ENCODE measurements at places on chromosomes 4 and X.

DNA sequence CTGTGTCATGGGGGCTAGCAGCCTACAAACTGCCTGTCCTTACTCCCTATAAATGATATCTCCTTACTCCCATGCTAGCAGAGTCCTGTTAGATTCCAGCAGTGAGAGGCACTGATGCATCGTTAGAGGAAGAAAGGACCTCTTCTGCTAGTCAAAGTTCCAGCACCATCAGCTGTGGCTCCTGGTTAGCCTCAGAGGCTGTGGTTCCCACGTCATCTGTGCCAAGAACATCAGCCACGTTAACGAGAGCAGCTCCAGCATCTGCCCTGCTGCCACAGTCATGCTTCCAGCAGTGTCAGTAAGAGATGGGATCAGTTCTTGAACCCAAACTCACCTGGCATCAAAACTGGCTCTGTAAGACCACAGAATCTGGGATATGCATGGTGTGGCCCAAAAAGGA, 88.5 kb downstream of the SLC2A9 start:
- no peak for DNase-seq

GRCh38 chr4:126906466-126906865, 726.3 kb upstream of the INTU start:
- no peak for DNase-seq

- no peak for DNase-seq
These were observed 17.1 kb downstream of the DDX3X start for GRCh38 chrX:41350976-41351569.

- DNase-seq: no peak
These were observed 151.1 kb downstream of the PJA1 start for GRCh38 chrX:69014200-69014599.

DNA sequence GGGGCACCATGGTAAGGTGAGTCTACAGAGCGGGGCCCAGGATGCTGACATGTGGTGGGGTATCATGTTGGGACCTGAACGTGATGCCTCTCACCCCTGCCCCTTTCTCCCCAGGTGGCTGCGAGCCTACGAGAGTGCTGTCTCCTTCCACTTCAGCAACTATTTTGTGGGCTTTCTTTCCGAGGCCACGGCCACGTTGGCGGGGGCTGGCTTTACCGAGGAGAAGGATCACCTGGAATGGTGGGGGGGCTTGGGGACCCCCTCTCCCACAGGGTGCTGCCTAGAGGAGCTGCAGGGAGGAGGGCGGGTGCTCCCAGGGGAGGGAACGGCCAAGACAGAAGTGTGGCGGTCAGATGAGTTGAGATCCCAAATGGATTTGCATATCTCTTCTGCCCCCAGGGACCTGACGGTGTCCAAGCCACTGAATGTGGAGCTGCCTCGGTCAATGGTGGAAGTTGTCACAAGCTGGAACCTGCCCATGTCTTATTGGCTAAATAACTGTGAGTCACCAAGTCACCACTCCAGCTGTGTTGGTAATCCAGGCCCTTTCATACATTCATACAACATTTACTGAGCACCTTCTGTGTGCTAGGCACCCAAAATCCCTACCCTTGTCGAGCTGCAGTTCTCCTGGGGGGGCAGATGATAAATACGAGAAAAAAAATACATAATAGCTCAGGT, 5.5 kb downstream of the PORCN start:
- no peak for DNase-seq

DNA sequence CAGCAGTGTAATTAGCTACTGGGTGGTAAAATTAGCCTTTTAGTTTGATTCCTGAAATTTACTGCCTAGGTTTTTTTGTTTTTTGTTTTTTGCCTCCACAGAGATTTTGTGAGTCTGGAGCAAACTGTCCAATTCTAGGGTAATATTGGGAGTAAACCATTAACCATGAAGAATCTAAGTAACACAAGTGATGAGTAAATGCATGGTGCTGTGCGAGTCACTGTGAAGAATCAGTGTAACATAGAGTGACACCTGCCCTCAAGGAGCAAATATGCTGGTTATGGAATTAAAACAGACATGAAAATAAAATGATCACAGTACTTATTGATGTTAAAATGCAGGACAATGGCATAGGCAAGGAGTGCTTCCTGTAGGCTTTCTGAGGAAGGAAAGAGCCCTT, 60.1 kb downstream of the LRP2BP start:
- no peak for DNase-seq

All from activated T-cell treated with anti-CD3 and anti-CD28 coated beads, Interleukin-2, amount 50 U/mL, for 72 hours (primary cell).